ENCODE measurements at places on chromosomes 4 and X. TPM values are rescaled to one million over a fixed set of nuclear protein-coding genes. Genes with fewer than 3 reads are reported as not detected.

Gene GYPE
- not detected for polyA plus RNA-seq

Gene SLC2A9
- polyA plus RNA-seq: 0.76 TPM

Gene FREM3
- not detected for polyA plus RNA-seq

Gene KLHL15
- 6.2 TPM for polyA plus RNA-seq

Gene CDKL2
- 0.88 TPM for polyA plus RNA-seq

DNA sequence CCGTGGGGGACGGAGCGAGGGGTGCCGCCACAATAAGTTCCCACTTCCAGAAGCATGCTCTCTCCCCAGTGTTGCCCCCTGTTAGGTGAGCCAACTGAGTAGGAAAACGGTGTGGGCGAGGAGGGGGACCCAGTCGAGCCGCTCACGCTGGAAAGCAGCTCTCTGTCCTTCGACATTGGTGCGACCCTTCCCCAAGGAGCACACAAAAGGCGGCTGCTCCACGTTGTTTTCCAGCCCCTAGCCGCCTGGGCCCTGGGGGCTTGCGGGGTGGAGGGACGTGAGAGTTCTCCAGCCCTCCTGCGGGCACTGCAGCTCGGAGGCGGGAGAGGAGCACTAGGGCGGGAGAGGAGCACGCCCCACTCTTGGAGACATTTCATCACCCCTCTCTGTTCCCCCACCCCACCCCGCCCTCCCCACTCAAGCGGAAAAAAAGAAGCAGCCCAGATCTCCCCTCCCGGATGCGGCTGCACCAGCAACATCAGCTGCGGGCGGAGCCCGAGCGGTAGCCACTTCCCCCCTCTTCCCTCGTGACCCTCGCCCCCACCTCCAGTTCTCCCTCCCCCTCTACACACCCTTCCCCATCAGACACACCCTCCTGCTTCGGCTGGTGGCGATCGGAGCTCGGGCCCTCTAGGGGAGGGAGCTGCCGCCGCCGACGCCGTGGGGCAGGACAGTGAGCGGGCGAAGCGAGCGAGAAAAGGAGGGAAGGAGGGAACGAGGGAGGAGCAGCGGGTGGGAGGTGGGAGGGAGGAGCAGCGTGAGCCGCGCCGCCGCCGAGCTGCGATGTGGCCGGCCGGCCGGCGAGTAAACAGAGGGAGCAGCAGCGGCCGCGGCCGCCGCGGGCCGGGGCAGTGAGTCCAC, at the start of gene DOCK11:
DOCK11 (plus strand) TSS at position 755 of the 861 bp plus-strand sequence. CDS start 157 bp downstream, outside the sequence.
- DNase-seq: peak; percentile 77

GRCh38 chr4:145298885-145299284, 118.5 kb upstream of the OTUD4 start:
- no peak for DNase-seq

- no peak for DNase-seq
These were observed 261.8 kb downstream of the KLHL13 start for GRCh38 chrX:117854806-117855205.

- DNase-seq: no peak
These were observed 452.3 kb upstream of the GALNT7 start for GRCh38 chr4:172716291-172716690.

DNA sequence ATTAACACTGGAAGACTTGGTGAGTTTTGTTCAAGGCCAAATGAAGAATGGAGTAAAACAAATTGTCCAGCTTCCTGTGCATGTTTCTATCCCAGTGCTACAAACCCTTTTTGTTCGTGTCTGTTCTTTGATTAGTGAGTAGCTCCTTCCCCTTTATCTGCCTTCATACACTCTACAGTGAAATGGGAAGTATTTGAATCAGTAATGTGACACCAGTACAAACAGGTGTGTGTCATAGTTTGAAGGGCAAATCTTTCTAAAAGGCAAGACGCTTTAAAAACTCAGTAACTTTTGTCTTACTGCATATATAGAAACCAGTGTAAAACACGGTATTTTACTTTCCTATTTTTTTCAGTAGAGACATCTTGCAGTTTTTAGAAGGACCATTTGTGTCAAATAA, 5.9 kb downstream of the ARHGEF38 start:
- no peak for DNase-seq

DNA sequence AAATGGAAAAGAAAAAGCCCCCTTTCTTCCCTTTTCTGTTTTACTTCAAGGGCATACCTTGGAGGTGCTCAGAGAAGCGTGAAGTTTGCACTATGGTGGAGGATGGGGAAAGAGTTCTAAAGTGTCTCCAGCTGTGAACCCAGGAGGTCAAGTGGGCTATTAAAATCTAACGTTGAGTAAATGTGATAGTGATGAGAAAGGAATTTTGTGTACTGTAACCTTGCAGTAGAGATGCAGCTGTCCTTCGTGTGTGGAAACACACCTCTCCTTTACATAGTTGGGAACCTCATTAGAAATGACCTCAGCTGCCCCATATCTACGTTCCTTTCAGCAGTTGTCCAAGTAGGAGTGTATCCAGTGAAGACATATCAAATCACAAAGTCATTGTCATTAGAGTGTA, 26.5 kb downstream of the ADH5 start:
- no peak for DNase-seq

- DNase-seq: no peak
These were observed 54.1 kb downstream of the BMP3 start for GRCh38 chr4:81084634-81085033.

GRCh38 chrX:130704053-130705038, 198.7 kb downstream of the ENOX2 start:
- DNase-seq: no peak

DNA sequence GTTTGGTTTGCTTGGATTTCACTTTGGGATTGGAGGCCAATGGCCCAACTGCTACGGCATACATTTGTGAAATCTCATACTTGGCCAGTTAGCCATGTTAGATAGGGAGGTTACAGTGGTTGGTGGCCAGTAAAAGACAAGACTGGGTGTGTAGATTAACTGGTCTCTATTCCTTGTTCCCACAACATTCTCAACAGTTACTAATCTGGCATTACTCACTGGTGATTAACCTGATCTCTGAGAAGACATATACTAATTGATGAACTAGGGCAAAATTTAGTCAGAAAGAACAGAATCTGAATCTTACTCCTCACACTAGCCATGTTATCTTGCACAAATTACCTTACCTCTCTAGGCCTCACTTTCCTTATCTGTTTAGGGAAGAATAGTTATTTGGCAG, 33.4 kb downstream of the GATB start:
- no peak for DNase-seq

DNA sequence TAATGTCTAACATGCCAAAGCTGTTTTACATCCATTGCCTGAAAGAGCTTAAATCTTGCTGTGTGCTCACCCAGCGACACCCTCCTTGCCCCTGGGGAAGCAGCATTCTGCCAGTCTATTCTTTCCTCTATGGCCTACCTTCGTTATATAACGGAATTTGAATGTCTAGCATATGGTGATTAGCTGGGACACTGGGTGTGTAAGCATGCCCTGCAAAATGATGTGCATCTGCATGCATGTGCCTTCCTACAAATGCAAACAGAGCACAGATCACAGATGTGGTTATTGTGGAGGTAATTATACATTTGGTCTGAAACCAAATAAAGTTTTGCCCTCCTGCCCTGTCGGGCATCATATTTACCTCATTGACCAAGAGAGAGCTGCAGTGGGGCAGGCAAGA, 90.8 kb downstream of the NHS start:
- DNase-seq: no peak

- peak; percentile 94 for DNase-seq
These were observed 28.7 kb upstream of the RBMX start for GRCh38 chrX:136909119-136909705.

DNA sequence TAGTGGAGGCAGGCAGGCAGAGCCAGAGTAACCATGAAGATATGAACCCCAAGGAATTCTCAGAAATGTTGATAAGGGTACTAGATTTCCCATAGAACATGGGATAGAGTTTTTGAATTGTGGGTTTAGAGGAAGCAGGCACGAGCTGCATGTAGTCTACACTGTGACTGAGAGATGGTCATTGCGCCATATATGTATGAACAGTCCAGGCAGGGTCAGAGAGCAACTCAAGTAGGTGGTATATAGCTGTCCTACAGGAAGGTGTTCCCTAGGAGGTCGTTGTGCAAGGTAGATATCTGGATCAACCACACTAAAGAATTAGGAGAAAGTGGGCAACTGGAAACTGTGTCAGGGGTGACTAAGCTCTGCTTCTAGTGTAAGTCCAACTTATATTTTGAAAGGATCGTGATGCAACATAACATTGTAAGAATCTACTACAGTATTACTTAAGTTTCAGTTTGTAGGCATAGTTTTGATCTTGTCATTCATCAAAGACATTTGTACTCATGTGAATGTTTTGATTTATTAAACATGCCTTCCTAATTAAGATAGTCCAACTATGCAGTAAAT, 94.6 kb downstream of the HPGD start:
- no peak for DNase-seq

DNA sequence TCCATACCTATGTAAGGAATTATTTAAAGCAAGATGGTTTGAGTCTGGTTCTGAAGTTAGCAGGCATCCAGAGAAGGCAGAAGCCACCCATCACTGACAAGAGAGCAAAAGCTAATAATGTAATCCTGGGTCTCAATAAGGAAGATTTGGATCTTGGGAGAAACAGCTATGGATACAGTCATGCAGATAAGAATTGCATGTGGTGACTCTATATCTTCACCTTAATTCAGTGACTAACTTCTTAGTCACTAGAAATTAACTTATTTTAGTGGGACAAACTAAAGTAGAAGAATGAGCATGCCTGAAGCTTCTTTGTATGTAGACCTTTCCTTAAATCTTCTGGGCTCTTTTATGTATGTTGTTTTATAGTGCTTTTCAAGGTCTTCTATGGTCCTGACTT, 66.6 kb downstream of the ATP10D start:
- no peak for DNase-seq

GRCh38 chrX:20225488-20225833, 41.2 kb downstream of the RPS6KA3 start:
- no peak for DNase-seq

DNA sequence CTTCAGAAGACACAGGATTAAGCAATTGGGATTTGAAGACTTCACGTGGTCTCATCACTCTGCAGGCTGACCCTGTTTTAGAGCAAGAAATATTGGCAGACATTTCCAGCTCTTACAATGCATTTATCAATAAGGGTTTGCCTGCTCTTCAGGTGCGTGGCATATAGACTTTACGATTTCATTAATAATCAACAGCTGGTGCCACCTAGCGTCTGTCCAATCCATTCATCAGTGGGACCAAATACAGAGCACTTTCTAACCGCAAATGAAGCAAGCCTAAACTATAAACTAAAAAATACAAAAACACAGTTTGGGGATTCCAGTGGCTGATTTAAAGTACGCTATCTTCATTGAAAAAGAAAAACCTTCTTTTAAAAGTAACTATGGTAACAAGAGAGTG, 125.4 kb upstream of the DMD start:
- no peak for DNase-seq

DNA sequence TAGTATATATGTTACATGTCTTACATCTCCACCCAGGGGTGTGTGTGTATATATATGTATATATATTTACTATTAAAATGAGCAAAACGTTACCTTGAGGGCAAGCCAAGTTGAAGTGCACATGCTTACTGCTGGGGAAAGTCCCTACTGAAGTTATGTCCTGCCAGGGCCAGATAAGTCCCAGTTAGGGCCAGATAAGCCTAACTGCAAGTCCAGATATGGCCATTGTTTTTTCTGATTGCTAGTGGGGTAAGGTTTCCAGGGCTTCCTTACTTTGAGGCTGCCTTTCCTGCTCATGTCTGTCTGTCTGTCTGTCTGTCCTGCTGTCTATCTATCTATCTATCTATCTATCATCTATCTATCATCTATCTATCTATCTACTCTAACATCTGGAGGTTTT, 19.3 kb upstream of the ZNF81 start:
- DNase-seq: no peak

- no peak for DNase-seq
These were observed 5.0 kb upstream of the ZRSR2 start for GRCh38 chrX:15785176-15785750.

- no peak for DNase-seq
These were observed 148.1 kb downstream of the PLS3 start for GRCh38 chrX:115709039-115709438.

DNA sequence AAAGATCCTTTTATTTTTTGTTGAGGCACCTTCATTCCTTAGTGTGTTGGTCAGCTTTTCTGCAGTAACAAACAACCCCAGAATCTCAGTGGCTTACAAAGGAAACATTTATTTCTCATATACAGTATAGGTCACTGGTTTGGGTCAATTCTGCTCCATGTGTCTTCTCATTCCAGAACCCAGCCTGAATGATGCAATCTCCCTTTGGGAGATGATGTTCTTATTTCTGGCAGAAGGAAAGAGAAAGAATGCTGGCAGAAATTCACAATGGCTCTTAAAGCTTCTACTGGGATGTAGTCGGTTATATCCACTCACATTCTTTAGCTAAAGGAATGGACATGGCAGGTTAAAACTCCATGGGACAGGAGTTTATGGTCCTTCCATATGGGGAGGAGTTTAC, 42.3 kb downstream of the IDS start:
- no peak for DNase-seq

GRCh38 chr4:7956934-7957656, 17.4 kb upstream of the AFAP1 start:
- DNase-seq: no peak

All from A549 (cell line).